Urinary bladder (tissue), 4 donors: ENCODE measurements at places on chromosomes 7 and 10. TPM values are rescaled to one million over a fixed set of nuclear protein-coding genes. Genes with fewer than 3 reads are reported as not detected.

Gene FAM25C
- not detected for total RNA-seq

Gene MMP21
- total RNA-seq, result 0.69 TPM

Gene C7orf25
- 4.0 TPM for total RNA-seq

Gene TCAF2
- 3.1 TPM for total RNA-seq
